ENCODE measurements at places on chromosomes 5 and 9. TPM values are rescaled to one million over a fixed set of nuclear protein-coding genes. Genes with fewer than 3 reads are reported as not detected.

CARTPT gene
- not detected for total RNA-seq

PCDHA6 gene
- total RNA-seq = not detected

IRGM gene
- total RNA-seq = not detected

TAF1L gene
- under 0.01 TPM for total RNA-seq

RMND5B gene
- 50.0 TPM for total RNA-seq

STPG3 gene
- total RNA-seq = not detected

EIF4E1B gene
- total RNA-seq = not detected

WDR31 gene
- 0.74 TPM for total RNA-seq

LPAR1 gene
- not detected for total RNA-seq

HSPB3 gene
- total RNA-seq = not detected

RMI1 gene
- 2.4 TPM for total RNA-seq

SPARC gene
- not detected for total RNA-seq

BARHL1 gene
- total RNA-seq = not detected

SCGB3A2 gene
- total RNA-seq = not detected

ADAMTS12 gene
- not detected for total RNA-seq

PCSK5 gene
- 33.7 TPM for total RNA-seq

ADRB2 gene
- total RNA-seq = 0.64 TPM

IQGAP2 gene
- total RNA-seq = 18.6 TPM

IFNA7 gene
- total RNA-seq = not detected

GABRA6 gene
- not detected for total RNA-seq

IL17B gene
- not detected for total RNA-seq

SV2C gene
- total RNA-seq = 0.05 TPM

KLHL3 gene
- total RNA-seq = 3.5 TPM

PRSS3 gene
- total RNA-seq = 123 TPM

SLC36A2 gene
- not detected for total RNA-seq

ORM1 gene
- not detected for total RNA-seq

IL33 gene
- 0.03 TPM for total RNA-seq

SNX24 gene
- 1.3 TPM for total RNA-seq

SLCO6A1 gene
- not detected for total RNA-seq

CXCL14 gene
- not detected for total RNA-seq

DMXL1 gene
- total RNA-seq = 7.9 TPM

AOPEP gene
- total RNA-seq = 19.9 TPM

FBP2 gene
- total RNA-seq = not detected

GARIN3 gene
- total RNA-seq = not detected

BTNL3 gene
- total RNA-seq = not detected

SAPCD2 gene
- total RNA-seq = 217 TPM

NOTCH1 gene
- total RNA-seq = 57.7 TPM

FAM153A gene
- total RNA-seq = not detected

SPTLC1 gene
- 72.9 TPM for total RNA-seq

ERBIN gene
- total RNA-seq = 40.2 TPM

IL3 gene
- not detected for total RNA-seq

ANGPTL2 gene
- 0.29 TPM for total RNA-seq

ARHGEF28 gene
- 20.1 TPM for total RNA-seq

TLR4 gene
- 4.3 TPM for total RNA-seq

MARCOL gene
- not detected for total RNA-seq

GNAQ gene
- total RNA-seq = 6.7 TPM

RNF180 gene
- total RNA-seq = not detected

CCNO gene
- 12.4 TPM for total RNA-seq

CERCAM gene
- 0.25 TPM for total RNA-seq

PCDHGA9 gene
- total RNA-seq = 0.31 TPM

TBC1D9B gene
- total RNA-seq = 70.6 TPM

CARD9 gene
- 116 TPM for total RNA-seq

WDR38 gene
- total RNA-seq = not detected

LRRC14B gene
- total RNA-seq = not detected

CCDC192 gene
- total RNA-seq = not detected

SURF1 gene
- total RNA-seq = 32.7 TPM

PCDHGC5 gene
- not detected for total RNA-seq

PCDHB13 gene
- 0.05 TPM for total RNA-seq
